ENCODE measurements at places on chromosomes 2 and 18.

DNA sequence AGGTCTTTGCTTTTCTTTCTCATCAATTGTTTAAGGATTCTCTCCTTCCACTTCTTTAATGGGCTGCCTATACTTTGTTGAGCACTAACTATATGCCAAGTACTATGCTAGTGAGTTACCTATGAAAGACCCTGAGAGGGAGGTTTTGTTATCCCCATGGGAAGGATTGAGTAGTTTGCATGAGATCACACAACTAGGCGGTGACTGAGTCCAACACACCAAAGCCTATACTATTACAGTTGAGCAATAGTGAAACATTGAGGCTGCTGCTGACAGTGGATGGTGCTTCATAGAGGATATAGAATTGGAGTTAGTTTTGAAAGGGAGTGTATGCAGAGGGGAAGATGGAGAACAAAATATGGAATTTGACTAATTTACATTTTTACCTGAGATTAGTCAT, 15.8 kb downstream of the NABP1 start:
- no peak for DNase-seq

DNA sequence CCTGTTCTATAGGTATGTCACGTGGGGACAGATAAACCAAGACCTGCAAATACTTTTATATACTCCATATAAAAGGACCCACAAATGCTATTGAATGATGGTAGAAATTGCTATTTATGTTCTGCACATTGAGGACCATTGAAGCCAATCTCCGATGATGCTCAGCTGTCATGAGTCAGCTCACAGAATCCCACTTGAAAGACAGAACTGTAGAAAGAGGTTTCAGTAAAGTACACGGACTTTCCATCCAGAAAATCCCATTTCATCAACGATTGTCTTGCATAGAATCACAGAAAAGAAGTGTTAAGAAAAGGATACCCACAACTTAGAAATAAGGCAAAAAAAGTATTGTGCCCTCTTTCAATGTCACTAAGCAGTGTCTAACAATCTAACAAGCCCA, 169.0 kb upstream of the COPS8 start:
- no peak for DNase-seq

DNA sequence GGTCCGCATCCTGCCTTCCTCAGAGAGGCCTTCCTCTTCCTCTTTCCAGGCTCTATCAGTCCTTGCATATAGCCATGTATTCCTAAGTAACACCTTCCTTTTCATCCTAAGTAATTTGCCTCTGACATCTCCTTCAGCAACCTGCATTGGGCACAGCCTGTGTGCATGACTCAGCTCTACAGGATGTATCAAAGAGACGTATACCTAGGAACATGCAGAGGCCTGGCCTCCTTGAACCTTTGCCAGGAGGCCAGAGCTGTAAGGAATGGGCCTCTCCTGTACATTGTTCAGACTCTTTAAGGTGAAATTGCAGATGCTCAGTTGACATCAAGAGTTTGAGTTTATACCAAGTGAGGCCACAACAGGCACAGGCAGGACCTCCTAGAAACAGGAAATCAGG, 76.0 kb upstream of the CELF4 start:
- no peak for DNase-seq

GRCh38 chr2:201974171-201975100, 59.2 kb upstream of the FZD7 start:
- no peak for DNase-seq

GRCh38 chr18:79616651-79617510, 62.7 kb upstream of the CTDP1 start:
- peak; percentile 13 for DNase-seq

All from EL (cell line).